HL-60 (cell line): ENCODE measurements at places on chromosomes 16 and 17.

GRCh38 chr17:1143573-1143972, 36.2 kb downstream of the ABR start:
- no peak for DNase-seq

DNA sequence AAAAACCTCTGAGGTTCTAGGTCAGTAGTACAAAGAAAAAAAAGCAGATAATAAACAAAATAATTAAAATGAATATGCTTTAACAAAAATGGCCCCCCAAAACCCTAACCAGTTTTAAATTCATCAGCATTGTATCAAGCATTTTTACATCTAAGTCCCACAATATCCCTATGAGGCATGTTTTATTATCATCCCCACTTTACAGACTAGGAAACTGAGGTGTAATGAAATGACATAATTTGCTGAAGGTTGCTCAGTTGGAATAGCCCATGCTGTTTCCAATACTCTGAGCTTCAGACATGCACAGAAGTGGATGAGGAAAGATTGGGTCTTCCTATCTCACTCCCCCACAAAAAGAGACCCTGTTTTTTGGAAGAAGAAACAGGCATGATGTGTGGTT, 88.3 kb downstream of the SNX11 start:
- DNase-seq = no peak

DNA sequence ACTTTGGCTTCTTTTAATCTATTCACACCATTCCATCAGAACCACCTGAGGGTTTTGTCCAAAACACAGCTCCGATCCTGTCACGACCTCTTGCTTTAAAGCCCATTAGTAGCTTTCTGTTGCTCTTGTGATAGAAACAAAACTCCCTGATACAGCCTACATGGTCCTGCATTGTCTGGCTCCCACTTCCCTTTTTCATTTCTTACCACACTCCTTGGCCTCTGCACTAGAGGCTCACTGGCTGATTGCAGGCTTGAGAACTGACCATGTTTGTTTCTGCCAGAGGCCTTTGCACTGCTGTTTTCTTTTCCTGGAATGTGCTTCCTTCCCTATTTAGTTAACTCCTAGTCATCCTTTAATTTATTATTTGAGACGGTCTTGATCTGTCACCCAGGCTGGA, 23.7 kb downstream of the IST1 start:
- DNase-seq = peak; percentile 42

- DNase-seq = no peak
Observed at GRCh38 chr16:53668869-53669268, 34.8 kb downstream of the RPGRIP1L start.

DNA sequence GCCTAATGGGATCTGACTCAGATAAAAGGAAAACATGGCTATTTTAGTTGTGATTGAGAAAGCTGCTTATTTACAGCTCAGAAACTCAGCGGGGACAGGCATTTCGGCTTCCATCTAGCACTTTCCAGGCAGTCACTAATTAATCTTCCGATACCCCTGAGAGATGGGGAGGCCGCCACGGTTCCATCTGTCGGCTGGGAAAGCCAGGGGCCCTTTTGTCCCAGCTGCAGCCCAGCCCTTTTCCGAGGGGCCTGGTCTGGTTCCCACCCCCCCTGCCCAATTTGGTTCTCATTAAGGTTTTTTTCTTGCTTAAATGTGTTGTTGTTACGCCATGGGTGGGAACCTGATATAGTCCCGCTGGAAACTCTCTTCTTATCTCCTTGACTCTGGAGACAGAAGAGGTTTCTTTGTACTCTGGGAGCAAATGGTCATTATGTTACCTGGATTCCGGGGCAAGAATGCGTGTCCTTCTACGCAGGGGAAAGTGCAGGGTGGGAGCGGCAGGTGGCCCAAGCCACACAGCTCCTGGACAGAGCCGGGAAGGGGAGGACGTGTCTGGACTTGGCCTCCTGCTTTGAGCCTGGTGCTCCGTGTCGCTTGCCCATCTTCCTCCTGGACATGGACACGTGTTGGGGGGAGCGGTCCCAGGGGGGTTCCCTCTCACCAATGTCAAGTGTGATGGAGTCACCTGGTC, 50.9 kb upstream of the GSE1 start:
- DNase-seq = no peak

- DNase-seq = no peak
Observed at GRCh38 chr16:68475071-68475470, 26.8 kb upstream of the SMPD3 start.

DNA sequence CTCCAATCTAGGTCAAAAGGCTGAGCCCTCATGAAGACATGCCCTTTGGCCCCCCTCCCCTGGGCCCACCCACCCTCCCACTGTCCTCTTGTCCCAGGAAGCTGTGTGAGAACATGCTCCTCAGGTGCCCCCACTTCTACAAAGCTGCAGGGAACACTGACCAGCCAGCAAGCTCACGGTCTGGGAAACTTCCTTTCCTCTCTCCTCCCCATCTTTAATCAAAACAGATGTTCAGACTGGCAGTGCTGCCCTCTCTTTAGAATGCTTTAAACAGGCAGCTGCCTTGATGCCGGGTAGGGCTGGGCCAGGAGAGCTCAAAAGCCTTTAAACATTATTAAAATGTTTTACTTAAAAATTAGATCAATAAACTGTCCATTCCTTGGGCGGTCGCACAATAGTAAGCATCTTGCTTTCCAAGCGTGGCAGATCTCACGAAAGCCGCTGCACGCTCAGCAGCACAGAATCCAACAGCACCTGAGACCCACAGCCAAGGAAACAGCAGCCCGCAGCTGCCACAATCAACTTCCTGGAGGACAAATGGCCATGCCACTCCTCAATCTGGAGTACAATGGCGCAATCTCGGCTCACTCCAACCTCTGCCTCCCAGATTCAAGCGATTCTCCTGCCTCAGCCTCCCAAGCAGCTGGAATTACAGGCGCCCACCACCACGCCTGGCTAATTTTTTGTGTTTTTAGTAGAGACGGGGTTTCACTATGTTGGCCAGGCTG, 399.2 kb downstream of the SLC39A11 start:
- no peak for DNase-seq

DNA sequence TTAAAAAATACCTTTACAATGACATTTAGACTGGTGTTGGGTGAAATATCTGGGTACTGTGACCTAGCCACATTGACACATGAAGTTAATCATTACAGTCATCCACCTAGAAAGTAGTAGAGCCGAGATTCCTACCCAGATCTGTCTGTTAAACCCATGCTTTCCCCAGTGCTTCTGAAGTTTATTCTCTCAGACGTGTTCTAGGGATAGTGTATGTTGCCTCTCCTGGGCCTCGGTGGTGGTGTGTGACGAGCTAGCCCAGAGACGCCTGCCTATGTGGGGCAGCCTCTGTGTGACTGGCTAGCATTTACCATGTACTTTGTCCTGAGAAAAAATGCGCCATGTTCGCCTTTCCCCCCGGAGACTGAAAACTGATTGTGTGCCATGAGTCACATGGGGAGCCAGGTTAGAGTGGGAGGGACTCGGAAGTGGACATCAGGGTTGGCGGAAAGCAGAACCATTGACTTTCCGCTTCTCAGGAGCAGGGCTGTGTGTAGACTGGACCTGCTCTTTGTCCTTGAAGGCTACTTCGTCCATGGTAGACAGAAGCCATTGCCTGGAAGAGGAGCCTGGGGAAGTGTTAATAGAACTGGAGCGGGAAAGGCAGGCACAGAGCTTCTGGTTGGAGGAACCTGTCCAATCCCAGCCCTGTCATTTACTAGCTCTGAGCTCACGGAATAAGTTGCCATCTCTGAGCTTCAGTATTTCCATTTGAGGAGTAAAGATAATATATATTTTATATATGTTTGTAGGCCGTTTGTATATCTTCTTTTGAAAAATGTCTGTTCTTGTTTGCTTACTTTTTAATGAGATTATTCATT, 235.5 kb downstream of the SNX29 start:
- no peak for DNase-seq

- no peak for DNase-seq
Observed at GRCh38 chr16:18803569-18804462, 2.5 kb upstream of the ARL6IP1 start.

DNA sequence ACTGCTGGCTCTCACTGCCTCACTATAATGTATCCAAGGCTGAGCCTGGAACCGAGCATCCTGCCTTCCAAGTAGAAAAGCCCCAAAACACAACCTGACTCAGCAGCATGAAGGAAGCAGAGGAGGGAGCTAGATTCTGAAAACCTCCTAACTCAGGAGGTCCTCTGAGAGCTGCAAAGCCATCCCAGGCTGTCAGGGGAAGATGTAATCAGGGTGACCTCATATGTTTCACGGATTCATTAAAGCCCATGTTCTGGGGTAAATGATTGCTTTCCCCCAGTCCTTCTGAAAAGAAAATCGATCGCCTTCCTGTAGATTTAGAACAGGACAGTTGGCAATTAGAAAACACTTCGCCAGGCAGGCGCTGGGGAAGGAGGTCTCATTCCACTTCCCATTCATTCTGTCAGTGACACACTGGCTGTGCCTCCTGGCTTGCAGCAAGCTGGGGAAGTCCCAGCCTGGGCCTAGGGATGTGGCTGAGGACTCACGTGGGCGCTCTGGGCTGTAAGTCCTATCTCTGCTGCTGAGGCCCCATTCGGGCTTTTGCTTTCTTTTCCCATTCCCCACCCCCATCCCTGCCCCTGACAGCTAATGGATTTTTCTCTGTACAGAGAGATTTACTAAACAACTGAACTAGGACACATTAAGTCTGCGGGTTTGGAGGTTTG, 75.7 kb upstream of the TMEM132E start:
- DNase-seq = no peak

- peak; percentile 39 for DNase-seq
Observed at GRCh38 chr17:41962768-41963434, 3.7 kb upstream of the CNP start.

GRCh38 chr17:2060681-2061440, 6.0 kb downstream of the HIC1 start:
- no peak for DNase-seq

- DNase-seq = peak; percentile 13
Observed at GRCh38 chr16:75379911-75380847, 53.1 kb downstream of the CFDP1 start.

- DNase-seq = no peak
Observed at GRCh38 chr16:67942200-67942509, 1.8 kb downstream of the LCAT start.
